ENCODE measurements at places on chromosomes 5 and 9. TPM values are rescaled to one million over a fixed set of nuclear protein-coding genes. Genes with fewer than 3 reads are reported as not detected.
A peak's percentile ranks its signal among the peaks of the same experiment; 100 is the strongest.

KIF27 gene
- 4.7 TPM for total RNA-seq

DNA sequence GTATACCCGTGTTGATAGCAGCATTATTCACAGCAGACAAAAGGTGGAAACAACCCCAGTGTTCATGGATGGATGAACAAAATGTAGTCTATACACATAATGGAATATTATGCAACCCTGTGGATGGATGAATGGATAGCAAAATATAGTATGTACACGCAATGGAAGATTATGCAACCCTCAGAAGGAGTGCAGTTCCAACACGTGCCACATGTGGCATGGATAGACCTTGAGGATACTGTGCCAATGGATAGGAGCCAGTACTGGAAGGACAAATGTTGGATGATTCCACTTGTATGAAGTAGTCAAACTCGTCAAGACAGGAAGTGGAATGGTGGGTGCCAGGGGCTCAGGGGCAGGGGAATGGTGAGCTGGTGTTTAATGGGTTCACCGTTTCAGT, 44.9 kb downstream of the PLEKHG4B start:
- peak; percentile 21 for DNase-seq

DNA sequence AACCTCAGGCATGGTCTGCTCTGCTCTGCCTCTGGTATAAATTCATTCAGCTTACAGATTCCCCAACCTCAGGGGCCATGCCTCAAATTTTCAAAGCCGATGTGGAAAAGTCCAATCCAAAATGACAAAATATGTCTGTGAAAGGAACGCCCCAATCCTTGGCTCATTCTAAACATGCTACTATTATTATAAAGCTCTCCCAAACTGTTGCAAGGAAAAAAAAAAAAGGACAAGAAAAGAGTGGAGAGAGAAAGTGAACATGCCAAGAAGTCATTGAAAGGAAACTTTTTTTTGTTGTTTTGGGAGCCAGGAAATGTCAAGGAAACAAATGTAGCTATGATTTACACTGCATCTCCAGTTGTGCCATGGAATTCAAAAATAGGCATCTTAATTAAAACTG, 3.8 kb downstream of the COL23A1 start:
- DNase-seq = no peak

- DNase-seq = no peak
These were observed 32.6 kb upstream of the ANXA1 start for GRCh38 chr9:73118898-73119554.

DNA sequence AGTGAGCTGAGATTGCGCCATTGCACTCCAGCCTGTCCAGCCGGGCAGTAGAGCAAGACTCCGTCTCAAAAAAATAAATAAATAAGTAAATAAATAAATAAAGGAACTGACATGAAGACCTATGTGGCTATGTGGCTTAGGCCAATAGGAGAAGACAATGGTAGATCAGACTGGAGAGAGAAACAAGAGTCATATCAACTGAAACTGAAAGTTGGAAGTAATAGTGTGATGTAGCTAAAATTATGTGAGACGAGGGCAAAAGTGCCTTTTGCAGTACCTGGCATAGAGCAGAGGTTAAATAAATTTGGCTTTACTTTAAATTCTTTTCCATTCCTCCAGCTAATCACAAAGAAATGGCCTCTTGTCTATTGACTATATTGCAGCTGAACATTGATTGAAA, 7.3 kb downstream of the FBP2 start:
- DNase-seq = no peak

DNA sequence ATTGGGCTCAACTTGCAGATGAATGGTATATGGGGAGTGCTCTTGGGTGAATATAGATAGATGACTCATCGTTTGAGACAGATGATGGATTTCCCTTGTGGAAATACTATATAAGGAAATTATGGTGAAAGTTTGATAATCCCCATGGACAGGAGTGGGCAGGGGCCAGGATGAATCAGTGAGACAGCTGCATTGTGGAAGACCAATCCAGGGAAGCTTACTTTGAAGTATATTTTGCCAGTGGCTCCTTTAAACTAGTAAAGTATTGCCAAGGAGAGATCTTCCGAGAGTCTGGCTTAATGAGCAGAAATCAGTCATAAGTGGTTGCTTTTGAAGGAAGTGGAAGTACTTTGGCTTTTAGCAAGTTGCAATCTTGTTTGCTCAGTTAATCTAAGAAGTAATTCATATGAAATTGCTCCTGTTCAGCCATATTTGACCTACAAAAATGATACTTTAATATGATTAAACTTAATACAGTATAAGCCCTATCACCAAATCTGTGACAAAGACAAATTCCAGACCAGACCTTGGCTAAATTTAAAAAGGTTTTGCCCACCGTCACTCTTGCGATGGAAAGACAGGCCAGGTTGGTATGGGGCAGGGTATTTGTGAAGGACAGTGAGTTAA, 9.3 kb upstream of the TNC start:
- DNase-seq = no peak

GRCh38 chr5:151156507-151157420, 815 bp downstream of the ANXA6 start:
- DNase-seq = no peak

DNA sequence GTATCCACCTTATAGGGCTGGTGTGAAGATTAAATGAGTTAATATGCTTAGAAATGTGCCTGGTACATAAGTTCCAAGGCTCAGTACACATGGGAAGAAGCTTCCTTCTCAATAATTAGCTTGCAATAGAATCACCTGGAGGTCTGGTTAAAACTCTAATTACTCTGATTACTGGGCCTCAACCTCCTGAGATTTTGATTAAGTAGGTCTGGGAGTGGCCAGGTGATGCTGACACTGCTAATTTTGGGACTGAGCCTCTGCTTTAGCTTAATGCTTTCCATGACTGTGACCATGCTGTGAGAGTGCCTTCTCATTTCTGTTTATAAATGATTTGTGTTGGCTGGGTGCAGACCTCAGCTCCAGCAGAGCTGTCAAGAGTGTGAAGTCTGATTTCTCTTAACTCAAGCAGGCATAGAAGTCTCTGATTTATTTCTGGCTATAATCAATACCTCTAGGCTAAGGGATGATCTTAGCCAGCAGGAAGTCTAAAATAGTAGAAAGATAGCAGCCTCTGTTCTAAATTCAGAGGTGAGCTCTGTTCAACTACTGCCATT, 85.3 kb upstream of the ZNF608 start:
- no peak for DNase-seq

- no peak for DNase-seq
These were observed 185.0 kb downstream of the ATPSCKMT start for GRCh38 chr5:10064546-10065195.

DNA sequence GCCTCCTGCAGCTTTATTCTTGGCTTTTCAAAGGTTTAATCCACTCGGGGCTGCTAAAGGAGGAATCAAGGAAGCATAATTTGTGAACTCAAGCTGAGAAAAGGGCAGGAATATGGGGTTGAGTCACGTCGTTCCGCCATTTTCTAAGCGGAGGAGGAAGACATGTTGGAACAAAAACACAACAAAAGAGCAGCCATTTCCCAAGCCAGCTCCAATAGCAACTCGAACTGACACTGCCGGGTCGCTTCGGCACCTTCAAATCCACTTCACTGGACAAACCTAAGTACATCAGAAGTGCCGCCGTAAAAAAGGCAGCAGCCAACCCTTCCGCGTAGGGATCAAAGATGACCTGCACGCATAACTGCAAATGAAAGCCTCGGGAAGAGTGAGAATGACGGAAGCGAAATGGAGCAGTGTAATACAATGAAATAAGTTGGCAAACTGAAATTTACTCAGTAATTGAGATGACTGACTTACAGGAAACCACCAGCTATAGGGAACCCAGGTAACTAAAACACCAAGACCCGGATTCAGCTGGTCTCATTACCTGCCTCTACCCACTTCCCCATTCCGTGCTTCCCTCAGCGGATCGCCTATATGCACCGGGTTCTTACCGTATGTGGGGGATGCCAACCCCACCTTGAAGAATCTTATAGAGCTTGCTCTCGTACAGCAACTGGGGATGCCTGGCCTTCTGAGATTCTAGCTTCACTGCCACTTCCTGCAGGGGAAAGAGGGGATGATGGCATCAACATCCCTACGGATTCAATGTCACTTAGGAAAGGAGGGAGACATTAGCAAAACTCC, 1.6 kb downstream of the CSNK1A1 start:
- peak; percentile 47 for DNase-seq

DNA sequence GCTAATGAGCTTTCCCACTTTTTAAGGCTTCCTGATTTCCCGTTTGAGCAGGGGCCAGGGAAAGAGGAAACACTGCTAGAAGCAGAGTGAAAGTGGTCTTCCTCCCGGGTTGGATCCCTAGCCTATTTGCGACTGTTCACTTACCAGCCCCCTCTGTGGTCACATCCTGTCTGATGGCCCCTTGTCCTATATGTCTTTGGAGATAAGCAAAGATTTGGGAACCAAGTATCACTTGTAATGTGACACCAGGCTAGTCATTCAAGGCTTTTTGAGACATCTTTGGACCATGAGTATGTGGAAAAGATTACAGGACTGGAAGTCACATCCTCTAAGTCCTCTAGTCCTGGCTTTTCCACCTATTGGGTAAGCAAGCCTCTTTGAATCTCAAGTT, 6.1 kb downstream of the DNAJB5 start:
- DNase-seq = no peak
